ENCODE measurements at places on chromosomes 7 and 10.

- DNase-seq: no peak
These were observed 3.7 kb downstream of the DDIT4 start for GRCh38 chr10:72277340-72277995.

- no peak for DNase-seq
These were observed 63.8 kb downstream of the REEP3 start for GRCh38 chr10:63585041-63585440.

GRCh38 chr7:114102996-114103395, 184.2 kb upstream of the PPP1R3A start:
- no peak for DNase-seq

DNA sequence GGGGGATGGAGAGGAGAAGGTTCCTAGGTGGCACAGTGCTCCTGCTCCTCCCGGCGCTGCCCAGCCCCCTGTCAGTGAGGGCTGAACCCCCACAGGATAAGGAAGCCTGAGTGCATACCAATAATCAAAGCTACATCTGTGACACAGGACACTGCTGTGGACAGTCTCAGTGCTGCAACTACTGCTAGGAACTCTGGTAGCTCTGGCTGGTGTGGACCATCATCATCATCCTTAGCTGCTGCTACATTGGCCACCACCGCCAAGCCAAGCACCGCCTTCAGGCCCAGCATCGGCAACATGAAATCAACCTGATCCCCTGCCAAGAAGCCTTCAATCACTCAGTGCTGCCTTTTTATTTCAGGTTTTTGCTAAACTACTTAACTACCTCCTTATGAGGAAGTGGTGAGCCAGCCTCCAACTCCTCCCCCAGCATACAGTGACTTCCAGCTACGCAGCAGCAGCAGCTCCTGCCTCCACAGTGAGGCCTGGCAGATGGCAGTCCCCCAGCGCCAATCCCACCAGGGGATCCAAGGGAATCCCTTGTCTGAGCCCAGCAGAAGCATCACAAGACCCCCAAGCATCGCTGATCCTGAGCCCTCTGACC, 32.1 kb upstream of the SLC26A4 start:
- peak; percentile 22 for DNase-seq

DNA sequence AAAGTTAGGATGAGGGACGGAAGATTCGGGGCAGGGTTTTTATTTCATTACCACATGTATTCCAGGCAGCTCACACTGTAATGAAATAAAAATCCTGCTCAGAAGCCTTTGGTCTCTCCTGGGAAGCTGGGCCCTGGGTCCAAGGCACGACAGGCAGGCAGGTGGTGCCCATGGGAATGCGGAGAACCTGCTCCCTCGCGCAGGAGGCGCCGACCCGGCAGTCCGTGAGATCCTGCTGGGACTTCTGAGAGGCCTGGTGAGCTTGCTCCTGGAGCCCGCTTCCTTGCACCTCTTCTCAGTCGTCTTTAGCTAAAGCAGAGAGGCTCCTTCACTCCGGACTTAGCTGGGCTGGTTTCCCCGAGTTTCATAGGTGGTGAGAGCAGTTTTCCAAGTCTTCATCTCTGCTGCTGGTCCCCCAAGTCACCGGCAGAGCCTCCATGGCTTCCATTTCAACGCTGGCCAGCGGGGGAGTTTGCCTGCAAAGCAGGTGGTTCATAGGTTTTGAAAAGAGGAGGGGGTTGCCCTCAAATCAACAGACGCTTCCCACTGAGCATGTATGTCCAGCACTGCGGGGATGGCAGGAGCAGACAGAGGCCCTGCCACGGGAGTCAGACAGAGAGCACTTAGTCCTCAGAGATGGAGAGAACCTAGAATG, 24.5 kb downstream of the IL15RA start:
- no peak for DNase-seq

DNA sequence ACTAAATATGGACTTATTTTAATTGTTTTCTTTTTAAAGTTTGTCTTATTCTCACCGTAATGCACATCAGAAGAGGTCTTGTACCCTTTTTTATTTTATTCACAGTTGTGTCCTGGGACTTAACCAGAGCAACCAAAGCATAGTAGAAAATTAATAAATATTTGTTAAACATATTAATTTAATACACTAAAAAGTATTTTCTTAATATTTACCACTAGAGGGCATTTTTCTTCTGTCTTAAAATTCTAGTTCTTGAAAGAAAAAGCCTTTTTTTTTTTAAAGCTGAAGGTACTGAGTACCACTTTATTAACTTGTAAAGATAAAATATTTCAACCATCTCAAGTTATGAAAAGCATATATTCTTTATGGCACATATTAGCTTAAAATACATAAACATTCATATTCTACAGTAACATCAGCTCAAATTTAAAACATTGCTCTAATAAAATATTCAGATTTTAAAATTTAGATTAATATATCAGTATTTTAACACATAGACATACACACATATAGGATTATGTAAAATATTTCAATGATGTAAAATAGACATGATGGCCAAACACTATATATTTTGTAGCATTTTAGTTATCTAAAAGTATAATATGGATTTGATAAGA, 260.4 kb downstream of the SEMA3A start:
- no peak for DNase-seq

GRCh38 chr10:125002423-125003145, 60.7 kb downstream of the ZRANB1 start:
- peak; percentile 10 for DNase-seq

- DNase-seq: peak; percentile 28
These were observed 10.2 kb upstream of the CH25H start for GRCh38 chr10:89217057-89217990.

- no peak for DNase-seq
These were observed 44.5 kb downstream of the NPTX2 start for GRCh38 chr7:98661607-98662006.

- DNase-seq: no peak
These were observed 4.9 kb downstream of the GCK start for GRCh38 chr7:44184206-44184872.

- no peak for DNase-seq
These were observed 77.8 kb upstream of the PPIF start for GRCh38 chr10:79269443-79269842.

GRCh38 chr10:99389729-99390480, 40.5 kb downstream of the GOT1 start:
- no peak for DNase-seq

DNA sequence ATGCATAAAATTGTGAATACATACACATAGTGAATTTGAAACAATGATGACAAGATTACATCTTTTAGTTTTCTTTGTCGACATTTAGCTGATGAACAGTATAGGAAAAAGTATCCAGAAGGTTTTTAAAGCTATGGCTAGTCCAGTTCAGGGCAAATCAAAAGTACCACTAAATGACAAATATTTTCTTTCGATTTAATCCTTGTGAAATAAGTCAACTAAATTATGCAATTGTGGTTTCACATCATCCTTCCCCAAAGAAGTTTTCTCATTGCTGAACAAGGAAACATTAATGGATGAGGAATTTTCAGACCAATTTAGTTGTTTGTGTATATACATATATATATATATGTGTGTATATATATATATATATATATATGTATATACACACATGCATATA, 774.0 kb downstream of the DNAJB9 start:
- DNase-seq: no peak

GRCh38 chr10:63717027-63717715, 196.0 kb downstream of the REEP3 start:
- DNase-seq: no peak

DNA sequence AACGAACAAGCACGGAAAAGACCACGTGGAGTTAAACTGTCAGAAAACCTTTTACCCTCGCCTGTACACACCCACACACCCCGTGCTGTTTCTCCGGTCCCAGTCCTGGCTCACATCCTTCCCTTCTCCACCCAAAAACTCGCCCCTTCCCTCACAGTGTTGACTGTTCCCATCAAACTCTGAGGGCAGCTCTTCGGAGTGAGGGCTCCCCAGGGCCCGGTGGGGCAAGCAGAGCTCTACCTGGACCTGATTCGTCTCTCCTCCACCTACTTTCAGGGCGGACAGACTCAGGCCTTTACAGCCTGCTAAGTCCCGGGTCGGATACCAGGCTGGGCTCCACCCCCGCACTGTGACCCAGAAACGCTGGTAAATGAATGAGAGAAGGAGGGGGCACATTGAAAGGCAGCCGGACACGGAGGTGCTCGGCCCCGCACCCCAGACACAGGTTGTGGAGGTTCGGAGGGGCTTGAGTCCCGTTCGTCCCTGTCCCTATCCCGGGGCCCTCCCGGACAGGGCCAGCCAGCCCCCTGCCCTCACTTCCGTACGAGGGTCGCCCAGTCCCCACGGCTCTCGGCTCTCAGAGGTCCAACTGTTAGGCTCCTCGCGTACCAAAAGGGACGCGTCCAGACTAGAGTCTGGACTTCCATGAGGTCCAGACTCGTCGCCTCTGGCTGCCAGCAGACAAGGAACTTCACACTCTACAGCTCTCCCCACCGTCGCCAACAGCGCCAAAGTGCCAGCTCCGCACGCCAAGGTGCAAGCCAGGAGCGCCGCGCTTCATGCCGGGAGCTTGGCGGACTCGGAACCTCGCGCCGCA, 31.7 kb upstream of the ASL start:
- no peak for DNase-seq

DNA sequence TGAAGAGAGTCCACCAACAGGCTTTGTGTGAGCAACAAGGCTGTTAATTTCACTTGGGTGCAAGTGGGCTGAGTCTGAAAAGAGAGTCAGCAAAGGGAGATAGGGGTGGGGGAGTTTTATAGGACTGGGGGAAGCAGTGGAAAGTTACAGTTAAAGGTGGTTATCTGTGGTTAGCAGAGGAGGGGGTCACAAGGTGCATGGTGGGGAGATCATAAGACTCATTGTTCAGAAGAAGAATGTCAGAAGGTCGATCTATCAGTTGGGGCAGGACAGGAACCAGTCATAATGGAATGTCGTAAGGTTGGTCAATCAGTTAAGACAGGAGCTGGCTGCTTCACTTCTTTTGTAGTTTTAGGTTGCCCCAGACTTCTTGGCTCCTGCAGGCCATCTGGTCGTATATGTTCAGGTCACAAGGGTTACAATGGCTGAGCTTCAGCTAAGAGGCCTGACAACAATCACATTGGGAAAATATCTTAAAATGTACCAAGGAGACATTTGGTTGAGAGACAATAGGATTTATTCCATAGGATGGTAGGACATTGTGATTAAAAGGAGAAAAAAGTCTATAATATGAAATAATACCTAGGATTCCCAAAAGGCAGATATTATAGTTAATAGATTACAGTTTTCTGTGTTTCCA, 356.4 kb downstream of the ANKRD7 start:
- DNase-seq: no peak

- DNase-seq: no peak
These were observed 69.1 kb downstream of the MEST start for GRCh38 chr7:130560972-130561371.

GRCh38 chr10:85679061-85679460, 687.5 kb downstream of the GRID1 start:
- DNase-seq: no peak

GRCh38 chr7:33093266-33093665, 15.9 kb downstream of the RP9 start:
- no peak for DNase-seq

DNA sequence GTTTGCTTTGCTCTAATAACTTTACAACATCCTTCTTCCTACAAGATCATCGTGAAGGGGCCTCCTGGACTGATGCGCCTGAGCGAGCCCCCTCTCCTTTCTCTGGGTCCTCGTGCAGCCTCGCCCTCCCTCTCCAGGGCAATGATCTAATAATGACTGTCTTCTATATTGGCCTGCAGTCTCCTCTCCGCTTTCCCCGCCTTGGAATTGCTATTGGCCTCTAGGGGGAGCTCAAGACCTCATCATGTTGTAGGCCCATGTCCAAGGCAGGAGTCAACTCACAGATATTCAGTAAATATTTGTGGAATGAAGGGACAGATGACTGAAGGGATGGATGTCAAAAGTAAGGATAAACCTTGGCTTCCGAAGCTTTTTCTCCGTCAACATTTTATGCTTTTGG, 1180.3 kb downstream of the TYW1 start:
- DNase-seq: no peak

- DNase-seq: no peak
These were observed 194.9 kb upstream of the GLI3 start for GRCh38 chr7:42431873-42432272.

- no peak for DNase-seq
These were observed 13.9 kb downstream of the VCL start for GRCh38 chr10:74011770-74012169.

DNA sequence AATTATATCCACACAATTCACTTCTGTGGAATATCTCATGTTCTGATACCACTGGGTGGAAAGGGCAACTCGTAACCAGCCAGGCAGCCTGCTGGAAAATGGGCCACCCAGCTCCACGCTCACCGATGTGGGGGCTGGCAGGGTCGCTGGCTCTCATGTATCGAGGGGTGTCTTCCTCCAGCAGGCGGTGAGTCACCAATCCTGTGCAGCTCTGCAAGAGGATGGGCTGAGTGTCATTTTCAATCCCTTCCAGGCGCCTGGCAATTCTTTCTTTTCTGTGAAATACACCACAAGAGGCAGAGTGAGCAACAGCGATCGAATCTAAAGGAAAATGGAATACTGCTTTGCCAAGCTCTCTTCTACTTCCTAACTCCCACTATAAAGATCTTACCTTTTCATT, 80.1 kb downstream of the SVIL start:
- peak; percentile 20 for DNase-seq

DNA sequence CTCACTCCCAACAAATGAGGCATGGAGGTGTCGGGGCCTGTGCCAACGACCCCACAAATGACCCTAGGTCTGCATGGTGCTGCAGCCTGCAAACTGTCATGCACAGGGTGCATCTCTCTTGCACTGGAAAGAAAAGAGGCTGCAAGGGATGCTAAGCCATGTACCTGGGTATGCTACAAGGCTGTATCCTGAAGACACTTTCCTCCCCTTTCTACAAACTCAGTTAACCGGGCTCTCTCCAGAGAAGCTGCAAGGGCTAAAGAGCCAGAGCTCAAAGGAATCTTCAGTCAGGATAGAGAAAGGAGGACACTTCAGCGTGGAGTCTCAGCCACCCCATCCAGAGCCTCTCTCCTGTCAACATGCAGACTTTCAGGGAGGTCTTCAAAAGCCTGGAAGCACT, 449.0 kb downstream of the GRID1 start:
- no peak for DNase-seq

DNA sequence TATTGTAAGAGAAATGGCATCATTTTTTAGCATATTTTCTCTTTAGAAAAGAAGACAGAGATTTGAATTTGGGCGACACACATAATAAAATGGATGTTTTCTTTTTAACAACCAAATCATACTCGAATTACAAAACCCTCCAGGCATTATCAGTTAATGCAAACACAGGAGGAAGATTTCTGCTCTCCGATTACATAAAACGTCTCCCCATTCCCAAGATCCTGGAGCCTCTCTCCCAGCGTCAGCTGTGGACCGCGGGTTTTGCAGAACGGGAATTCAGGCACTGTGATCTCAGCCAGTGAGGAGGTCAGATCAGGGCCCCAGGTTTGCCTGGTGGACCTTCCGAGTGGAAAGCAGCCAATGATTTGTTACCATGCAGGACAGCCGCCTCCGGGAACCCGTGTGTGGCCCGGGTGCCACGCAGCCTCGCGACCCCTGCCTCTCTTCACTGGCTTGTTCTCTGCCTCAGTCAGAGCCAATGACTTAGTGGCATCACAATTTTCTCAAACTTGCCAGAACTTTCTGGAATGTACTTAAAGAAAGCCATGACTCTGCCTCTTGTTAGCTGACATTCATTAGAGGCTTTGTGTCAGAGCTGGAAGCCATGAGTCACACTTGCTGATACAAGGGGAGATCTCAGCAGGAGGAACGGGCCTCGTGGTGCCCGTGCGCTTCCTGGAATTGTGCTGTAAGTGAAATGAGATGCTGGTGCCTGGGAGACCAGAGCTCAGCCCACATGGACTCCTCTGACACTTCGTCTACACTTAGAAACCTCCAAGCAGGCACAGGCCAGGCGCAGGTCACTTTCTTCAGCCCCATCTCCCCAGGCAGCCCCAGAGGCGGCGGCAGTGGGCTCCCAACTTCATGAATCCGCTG, 246.1 kb downstream of the KLF6 start:
- DNase-seq: no peak

- no peak for DNase-seq
These were observed 199.2 kb upstream of the MAGI2 start for GRCh38 chr7:79652619-79653018.
